Stimulated activated CD4-positive, alpha-beta T cell treated with anti-CD3 and anti-CD28 coated beads, Interleukin-2, amount 100 ng/mL, for 24 hours (primary cell): ENCODE measurements at places on chromosomes 3 and 15.

DNA sequence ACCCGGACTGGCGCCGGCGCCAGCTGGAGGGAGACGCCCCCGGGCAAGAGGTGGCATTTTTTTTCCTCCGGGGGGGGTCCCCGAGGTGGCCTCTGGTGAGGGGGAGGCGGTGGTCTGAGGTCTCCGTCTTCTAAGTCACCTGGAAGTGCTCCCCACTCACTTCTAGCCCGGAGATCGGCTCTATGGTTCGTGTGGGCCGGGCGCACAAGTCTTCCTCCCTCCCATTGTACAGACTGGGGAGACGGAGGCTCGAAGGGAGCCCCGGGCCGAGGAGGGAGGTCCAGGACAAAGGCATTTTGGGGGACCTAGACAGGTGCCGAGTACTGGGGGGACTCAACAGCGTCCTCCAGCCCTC, 4.4 kb downstream of the GATA2 start:
- no peak for DNase-seq

DNA sequence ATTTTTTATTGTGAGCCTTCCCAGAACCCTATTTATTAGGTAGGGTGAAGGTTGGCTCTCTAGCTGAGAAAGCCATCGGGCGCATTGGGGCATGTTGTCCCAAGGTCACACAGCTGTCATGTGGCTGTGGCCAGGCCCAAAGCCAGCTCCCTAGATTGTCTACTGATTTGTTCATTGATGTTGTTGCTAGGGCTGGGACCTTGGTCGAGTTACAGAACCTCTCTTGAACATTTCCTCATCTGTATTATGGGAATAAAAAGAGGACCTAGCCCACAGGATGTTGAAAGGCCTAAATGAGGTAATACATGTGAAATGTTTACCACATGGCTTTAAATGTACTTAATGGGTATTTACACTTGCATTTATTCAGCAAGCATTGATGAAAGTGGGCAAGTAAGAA, 252.5 kb downstream of the SUCLG2 start:
- no peak for DNase-seq

- DNase-seq = no peak
Observed at GRCh38 chr3:131242201-131242600, 139.4 kb upstream of the NUDT16 start.

DNA sequence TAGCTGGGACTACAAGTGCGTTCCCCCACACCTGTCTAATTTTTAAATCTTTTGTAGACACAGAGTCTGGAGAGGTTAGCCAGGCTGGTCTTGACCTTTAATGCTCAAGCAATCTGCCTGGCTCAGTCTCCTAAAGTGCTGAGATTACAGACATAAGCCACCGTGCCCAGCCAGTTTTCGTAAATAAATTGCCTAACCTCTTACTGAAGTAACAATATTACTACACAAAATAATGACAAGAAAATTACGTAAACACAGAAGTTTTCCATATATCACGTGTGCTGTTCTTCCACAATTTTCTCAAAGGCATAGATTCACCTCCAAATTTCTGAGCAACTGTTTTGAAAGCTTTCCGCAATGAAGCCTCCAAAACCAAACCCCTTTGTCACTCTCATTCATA, 58.1 kb upstream of the PROK2 start:
- no peak for DNase-seq

- no peak for DNase-seq
Observed at GRCh38 chr3:108527817-108528216, 17.4 kb upstream of the MYH15 start.

GRCh38 chr3:61601831-61602230, 40.5 kb downstream of the PTPRG start:
- DNase-seq = no peak

GRCh38 chr15:70250208-70251201, 152.8 kb upstream of the TLE3 start:
- no peak for DNase-seq

GRCh38 chr3:196707566-196707965, 4.5 kb downstream of the CEP19 start:
- no peak for DNase-seq

GRCh38 chr3:183148056-183148455, 14.5 kb downstream of the LAMP3 start:
- no peak for DNase-seq

GRCh38 chr3:126456766-126457388, 18.8 kb downstream of the ZXDC start:
- DNase-seq = no peak

DNA sequence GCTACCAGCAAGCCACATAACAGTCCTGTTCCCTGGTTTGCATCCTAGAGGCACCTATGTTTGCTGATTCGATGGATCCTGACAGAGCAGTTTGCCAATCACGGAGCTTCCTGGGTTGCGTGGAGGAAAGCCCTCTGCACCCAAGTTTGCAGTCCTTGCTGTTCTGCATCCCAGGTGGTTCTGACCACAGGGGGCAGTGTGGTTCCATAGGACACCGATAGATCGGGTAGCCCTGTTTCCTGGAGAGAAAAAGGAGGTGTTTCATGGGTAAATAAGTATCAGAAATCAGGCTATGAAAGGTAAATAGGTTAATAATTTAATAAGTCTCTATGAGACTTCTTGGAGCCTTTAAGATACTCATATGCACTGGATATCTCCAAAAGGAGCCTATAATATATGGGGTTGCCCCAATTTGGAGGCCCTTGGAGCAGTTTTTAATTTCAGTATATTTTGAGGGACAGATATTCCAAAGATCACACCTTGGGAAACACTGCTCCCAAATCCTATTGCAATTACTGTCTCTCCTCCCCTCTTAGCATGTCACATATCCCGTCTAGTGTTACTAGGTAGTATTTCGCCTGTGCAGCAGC, 194.6 kb upstream of the TPM1 start:
- peak; percentile 52 for DNase-seq

- DNase-seq = peak; percentile 74
Observed at GRCh38 chr15:57866149-57866736, 159.7 kb downstream of the POLR2M start.

DNA sequence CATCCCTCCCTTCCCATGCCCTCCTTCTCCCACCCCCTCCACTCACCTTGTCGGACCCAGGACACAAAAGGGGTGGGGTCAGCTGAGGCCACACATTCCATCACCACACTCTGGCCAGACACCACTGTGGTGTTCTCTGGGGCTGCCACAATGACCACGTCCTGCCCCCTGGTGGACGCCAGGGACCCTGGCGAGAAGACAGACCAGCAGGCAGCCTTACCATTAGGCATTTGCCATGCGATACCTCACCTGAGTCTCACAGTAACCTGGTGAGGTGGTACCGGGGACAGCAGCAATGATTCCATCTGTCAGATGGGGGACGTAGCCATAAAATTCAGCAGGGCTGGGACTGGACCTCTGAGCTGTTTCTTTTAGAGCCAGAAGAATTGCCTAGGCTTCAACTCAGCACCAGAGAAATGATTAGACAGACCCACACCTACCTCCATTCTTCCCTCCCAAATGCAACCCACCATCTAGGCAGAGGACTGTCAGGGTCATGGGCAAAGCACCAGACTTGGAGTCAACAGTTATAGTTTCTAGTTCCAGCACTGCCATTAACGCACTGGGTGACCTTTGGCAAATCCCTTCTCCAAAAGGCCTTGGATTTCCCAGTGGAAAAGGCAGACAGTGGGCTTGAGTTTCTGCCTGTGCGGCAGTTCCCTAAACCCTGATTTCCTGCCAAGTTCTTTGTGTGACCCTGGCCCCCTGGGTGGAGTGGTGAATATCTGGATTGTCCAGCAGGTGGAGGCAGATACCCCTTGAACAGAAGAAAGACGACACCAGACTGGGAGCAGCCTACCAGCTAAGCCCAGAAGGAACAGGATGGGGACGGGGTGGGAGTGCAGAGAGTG, 21.8 kb downstream of the IGDCC4 start:
- peak; percentile 64 for DNase-seq

GRCh38 chr3:86594838-86595237, 396.1 kb downstream of the VGLL3 start:
- no peak for DNase-seq

DNA sequence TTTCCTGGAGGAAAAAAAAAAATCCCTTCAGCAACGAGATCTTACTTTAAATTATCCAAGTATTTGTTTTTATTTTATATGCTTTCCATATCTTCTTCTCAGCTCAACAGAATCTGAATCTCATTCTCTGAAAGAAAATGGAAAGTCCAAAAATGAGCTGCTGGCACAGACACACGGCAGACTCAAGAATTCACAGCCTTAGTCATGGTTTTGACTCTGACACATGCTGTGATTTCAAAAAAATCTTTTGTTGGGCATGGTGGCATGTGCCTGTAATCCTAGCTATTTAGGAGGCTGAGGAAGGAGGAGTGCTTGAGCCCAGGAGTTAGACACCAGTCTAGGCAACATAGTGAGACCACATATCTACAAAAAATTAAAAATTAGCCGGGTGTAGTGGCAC, 565.0 kb downstream of the MAGI1 start:
- no peak for DNase-seq

DNA sequence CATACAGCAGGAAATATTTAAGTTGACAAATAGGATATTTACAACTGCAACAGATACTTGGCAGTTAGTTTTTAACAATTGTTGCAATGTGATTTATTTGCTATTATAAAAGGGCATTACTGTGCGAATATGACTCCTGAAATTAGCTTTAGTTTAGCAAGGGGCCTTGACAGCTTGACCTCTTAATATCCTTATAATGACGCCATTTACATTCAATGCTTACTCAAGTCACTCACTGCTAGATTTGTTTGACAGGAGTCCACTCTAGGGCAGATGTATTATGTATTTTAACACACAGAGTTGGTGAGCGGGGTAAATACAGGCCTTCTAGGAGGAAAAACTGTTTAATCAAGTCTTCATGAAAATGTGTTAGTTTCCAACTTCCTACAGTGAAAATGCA, 58.1 kb upstream of the C15orf61 start:
- no peak for DNase-seq

DNA sequence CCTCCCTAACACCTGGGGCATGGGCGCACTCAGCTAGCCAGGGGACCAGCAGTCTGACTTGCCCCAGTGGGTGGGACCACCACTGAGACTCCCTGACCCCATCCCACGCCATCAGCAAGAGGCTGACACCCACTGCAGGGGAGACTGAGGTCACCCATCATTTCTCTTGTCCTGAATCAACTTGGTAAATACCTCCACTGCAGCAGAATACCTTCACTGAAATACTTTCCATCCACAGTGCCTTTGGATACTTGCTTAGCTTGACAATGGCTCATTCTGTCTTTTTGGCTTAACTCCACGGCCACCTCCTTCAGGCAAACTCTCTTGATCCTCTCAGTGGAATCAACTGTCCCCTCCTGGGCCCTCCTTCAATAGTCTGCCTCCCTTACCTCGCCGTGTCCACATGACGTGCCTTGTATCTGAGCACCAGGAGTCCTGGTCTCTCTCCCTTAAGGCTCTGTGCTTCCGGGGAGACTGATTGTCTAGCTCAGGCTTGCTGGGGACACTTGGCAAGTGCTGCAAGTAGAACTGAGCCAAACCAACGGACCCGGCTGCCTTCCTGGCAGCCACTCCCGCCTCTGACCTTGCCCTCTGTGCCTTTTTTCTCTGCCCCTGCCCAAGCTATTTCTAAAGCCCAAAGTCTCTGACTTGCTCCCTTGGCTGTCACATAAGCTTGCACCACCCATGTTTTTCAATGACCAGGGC, 119.1 kb downstream of the ADCY5 start:
- no peak for DNase-seq

DNA sequence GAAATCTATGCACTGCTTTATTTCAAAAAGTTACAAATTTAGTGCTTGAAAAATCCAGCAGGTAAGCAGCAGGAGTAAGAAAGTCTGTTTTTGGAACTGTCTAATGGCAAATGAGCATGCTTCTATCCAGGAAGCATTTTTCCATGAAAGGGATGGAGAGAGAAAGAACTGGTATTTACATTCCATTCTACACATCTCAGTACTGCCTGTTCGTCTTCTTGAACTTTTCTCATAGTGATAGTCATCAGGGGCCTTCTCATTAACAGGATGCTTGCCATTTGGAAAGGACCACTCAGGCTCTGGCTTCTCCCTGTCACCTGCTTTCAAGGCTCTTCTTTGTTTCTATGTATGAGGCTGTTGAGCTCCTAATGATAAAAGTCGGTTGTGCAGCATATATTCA, 267.3 kb upstream of the IL12A start:
- DNase-seq = no peak

DNA sequence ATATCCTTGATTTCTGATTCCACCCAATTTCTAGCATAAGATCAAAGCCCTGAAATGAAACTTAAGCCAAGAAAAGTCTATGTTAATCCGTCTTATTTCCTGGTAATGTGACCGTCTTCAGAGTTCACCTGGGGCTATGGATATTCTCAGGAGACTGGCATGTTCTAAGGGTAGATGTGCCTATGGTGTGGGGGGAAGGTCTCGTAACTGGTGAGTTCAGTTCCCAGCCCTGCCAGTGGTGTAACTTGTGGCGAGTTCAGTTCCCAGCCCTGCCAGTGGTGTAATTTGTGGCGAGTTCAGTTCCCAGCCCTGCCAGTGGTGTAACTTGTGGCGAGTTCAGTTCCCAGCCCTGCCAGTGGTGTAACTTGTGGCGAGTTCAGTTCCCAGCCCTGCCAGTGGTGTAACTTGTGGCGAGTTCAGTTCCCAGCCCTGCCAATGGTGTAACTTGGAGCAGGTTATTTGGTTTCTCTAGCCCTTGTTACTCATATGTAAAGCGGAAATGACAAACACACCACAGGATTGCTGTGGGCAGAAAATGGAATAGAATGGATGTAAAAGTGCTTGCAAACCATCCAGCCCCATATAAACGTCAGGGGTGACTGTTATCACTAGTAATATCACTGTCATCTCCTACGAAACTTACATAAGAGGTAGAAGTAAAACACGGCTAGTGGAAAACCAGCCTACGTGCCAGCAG, 30.4 kb downstream of the SLC51A start:
- no peak for DNase-seq

DNA sequence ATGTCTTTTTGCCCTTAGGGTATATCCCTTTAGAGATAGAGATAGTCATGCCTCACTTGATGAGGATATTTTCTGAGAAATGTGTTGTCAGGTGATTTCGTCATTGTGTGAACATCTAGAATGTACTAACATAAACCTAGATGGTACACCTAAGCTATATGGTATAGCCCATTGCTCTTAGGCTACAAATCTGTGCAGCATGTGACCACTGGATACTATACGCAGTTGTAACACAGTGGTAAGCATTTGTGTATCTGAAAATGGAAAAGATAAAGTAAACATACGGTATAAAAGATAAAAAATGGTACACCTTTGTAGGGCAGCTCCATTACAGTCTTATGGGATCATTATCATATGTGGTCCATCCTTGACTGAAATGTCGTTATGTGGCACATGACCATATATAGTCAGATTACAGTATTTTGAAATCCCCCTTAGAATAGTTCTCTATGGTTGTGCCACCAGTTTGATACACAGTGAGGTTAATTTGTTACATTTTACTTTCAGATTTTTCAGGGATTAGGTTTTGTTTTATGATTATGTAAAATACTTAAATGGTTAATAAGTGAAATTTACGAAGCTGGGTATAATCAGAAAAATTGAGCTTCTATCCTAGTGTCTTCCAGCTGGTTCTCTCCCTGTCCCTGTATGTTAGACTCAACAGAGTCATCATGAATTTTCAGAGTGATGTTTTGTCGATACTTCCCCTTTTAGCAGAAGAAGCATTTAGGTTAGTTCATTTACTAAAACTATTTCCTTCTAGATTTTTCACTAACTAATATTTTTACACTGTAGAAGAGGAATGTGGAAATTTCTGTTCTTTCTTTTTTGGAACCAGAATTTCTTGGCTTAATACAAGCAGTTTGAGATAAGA, 12.8 kb downstream of the SETD5 start:
- no peak for DNase-seq
